Right kidney (tissue), 9 donors: ENCODE measurements at places on chromosomes 7 and 10.

DNA sequence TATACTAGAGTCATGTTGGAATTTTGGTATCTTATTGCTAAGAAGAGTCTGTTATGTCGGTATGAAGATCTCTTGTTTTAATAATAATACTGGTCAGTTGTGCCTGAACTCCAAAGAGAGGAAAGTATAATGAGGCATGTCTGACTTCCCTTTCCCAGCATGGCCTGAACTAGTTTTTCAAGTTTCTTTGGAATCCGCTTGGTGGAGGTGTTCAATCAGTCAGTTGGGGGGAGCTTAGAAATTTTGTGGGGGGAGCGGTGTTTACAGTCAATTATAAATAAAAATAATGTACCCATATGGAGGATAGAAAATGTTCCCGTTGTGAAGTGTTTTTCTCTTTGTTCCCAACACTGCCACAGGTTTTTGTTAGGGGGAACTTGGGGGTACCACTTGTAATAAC is 1.5 kb upstream of the TRDMT1 start:
- DNase-seq, result no peak

DNA sequence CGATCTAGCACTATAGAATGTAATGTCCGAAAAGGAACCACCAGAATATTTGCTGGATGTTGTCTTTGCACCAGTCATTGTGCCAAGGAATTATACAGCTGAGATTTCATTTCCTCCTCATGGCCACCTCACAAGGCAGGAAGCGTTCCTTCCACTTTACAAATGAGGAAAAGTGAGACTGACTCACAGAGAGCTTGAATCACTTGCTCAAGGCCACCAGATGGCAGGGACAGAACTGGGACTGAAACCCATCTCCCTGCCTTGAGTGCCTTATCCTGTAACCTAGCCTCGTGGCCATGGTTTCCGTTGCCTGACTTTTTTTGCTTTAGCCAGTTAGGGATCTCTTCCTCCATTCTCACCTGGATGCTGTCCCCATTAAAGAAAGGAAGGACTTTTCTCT is 44.7 kb upstream of the PDZD8 start:
- DNase-seq, result no peak

- no peak for DNase-seq
Observed at GRCh38 chr10:74863551-74863950, 37.2 kb downstream of the KAT6B start.

- peak; percentile 39 for DNase-seq
Observed at GRCh38 chr10:30186371-30186875, 127.0 kb upstream of the JCAD start.

DNA sequence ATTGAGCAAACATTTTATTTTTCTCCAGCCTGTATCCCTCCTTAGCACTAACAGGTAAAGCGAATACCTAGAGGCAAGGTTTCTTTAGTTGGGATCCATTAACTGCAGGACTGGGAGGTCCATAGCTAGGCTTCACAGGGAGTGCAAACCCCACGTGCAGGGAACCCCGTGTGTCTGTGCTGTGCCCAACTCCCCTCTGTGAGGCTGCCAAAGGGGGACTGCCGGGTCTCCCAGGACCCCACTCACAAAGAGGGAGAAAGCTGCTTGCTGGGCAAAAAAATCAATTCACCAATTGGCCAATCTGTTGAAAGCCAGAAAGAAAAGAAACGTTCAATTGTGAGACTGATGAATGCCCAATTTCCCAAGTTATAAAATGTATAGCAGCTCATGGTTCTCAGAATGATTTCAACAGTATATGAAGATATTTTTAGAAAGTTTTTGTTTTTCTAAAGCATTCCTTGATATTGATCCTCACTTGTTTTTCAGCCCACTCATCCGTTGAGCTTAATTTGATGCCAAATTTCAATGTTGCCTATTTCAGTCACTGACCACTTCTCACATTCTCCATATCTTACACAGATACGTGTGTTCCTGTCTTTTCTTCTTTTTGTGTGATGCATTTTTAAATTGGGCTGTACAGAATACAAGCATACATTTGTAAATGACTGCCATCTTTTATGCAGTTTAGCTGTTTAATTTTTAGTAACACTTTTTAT is 202.7 kb upstream of the PRSS58 start:
- no peak for DNase-seq

- DNase-seq, result no peak
Observed at GRCh38 chr7:41731493-41732435, 28.9 kb upstream of the INHBA start.

DNA sequence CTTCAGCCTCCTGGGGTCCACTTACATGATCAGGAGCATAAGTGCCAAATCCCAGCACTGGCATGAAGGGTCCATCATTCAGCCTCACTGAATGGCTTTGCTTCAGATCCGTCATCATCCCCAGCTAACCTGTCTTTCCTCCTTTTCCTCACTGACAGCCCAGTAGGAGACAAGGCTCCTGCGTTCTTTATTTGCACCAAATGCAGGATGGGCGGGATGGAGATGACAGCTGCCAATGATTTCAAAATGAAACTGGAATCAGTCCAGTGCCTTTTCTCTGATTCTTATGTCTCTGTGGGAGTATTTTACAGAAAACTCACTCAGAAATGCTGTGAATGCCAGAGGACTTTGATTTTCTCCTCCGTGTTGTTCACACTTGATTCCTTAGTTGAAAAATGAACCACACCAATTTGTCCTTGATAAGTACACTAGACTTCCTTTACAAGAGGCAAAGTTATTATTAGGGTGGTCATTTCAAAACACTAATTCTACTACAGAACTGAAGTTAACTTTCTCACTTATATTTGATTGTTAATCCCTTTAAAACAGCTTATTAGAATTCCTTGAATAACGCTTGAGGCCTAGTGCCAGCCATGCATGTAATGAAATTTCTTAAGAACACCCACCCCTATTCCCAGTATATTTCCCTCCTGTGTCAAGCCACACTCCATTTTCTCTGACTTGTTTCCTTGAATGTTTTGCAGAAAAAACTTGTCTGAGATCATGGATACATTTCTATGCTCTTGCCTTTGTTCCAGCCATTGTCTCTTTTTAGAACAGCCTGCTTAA is at the start of gene AKR1C8:
Gene AKR1C8 (minus strand): TSS at position 164 of the 789 bp plus-strand sequence. CDS start 46 bp downstream, at position 118.
- DNase-seq, result peak; percentile 14

DNA sequence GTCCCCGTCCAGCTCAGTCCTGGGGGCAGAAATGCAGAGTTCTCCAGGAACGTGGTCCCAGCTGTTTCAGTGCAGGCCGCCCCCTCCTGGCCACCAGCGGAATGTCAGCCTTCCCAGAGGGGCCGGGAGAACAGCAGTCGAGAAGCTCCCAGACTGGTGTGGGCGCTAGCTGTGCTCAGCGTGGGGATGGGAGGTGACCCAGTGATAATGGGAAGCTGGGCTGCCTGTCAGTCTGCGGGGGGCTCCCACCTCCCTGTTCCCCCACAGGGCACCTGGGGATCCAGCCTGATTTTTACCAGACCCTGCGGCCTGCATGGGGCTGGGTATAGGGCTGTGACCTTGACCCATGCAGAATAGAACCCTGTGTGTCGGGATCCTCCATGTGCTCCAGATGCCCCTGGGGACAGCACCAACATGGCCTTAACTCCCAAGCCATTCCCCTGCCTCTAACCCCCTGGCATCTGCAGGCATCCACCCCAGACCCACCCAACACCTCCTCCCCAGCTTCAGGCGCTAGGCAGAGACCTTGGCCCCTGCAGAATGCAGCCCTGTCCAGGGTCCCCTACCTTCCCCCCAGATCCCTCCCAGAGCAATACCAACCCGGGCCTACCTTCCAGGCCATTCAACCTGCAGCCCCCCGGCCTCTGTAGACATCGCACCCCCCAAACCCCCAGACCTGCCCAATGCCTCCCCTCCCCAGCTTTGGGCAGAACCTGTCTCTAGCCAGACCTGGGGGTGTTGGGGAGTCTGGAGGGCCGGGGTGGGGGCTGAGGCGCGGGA is 880 bp upstream of the ELN start:
- peak; percentile 63 for DNase-seq

GRCh38 chr7:151013733-151014497 is 10.4 kb downstream of the ATG9B start:
- peak; percentile 61 for DNase-seq

- DNase-seq, result no peak
Observed at GRCh38 chr7:151542606-151543130, 23.0 kb upstream of the RHEB start.

- no peak for DNase-seq
Observed at GRCh38 chr10:24393201-24393600, 184.3 kb downstream of the KIAA1217 start.
